Stimulated activated CD8-positive, alpha-beta memory T cell treated with anti-CD3 and anti-CD28 coated beads, Interleukin-7, amount 100 ng/mL, for 1 hour (primary cell): ENCODE measurements at places on chromosomes 7 and 10.

DNA sequence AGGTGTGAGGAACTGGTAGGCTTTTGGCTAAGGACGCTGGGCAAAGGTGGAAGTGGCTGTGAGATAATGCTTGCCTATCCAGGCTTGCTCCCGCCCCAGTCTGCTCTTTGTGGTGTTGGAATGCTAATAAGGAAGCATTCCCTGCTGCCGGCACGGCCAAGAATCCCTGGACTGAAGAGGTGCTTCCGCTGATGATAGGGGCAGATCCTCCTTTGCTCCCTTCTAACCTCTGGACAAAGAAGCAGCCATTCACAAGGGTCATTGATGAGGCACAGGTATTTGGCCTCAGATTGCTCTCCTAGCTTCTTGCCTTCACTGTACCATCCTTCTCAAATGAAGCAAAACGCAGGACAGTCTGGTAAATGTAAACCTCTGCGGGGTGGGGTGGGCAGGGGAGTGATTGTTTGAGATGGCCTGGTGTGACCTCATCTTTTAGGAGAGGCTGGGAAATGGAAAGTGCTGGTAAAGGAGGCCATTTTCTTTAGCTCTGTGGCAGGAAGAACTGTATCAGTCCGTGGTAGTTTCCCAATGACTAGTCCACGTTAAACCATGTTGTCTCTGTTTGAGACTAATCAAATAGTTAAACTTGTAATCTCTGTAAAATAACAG, 1.7 kb downstream of the PGAM1 start:
- no peak for DNase-seq

- no peak for DNase-seq
Observed at GRCh38 chr10:106571192-106571946, 593.1 kb downstream of the SORCS1 start.

- DNase-seq = no peak
Observed at GRCh38 chr10:18418541-18419215, 232.7 kb downstream of the NSUN6 start.

GRCh38 chr7:72078856-72079255, 333.3 kb downstream of the CALN1 start:
- DNase-seq = no peak
